ENCODE measurements at places on chromosomes 7 and 10. TPM values are rescaled to one million over a fixed set of nuclear protein-coding genes. Genes with fewer than 3 reads are reported as not detected.

MYO1G gene
- under 0.01 TPM for total RNA-seq

MRLN gene
- total RNA-seq = not detected

TET1 gene
- 3.4 TPM for total RNA-seq

IMPDH1 gene
- 38.3 TPM for total RNA-seq

MPP7 gene
- total RNA-seq = 0.53 TPM

AKR1C1 gene
- 330 TPM for total RNA-seq

ZNF853 gene
- total RNA-seq = 0.13 TPM

SPDYE6 gene
- total RNA-seq = not detected

OR2A5 gene
- not detected for total RNA-seq

ARHGEF5 gene
- total RNA-seq = 2.0 TPM

RFC2 gene
- 18.9 TPM for total RNA-seq

EN2 gene
- total RNA-seq = not detected

CALHM3 gene
- total RNA-seq = not detected

GPER1 gene
- 3.2 TPM for total RNA-seq

CPA2 gene
- not detected for total RNA-seq

MMD2 gene
- not detected for total RNA-seq

LRGUK gene
- total RNA-seq = 0.13 TPM

SLC13A4 gene
- 1.6 TPM for total RNA-seq
